T-helper 1 cell (primary cell): ENCODE measurements at places on chromosomes 2 and 18.

DNA sequence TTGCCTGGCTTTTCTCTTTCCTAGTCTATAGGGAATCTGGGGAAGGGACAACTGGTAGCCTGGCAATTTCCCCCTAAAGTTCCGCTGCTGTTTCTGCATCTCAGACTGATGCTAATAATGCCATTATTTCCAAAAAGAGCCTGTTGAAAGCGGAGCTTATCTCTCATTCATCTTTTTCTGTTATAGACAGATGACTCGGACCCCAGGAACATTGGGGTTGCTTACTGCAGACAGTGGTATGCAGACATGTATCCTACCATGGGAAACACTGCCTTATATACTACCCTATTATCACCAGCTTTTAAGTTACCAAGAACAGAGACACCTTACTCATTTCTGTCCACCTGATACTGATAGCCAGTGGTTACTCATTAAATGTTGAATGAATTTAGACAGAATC, 15.3 kb downstream of the ETAA1 start:
- no peak for DNase-seq

GRCh38 chr2:219448776-219449341, 14.2 kb downstream of the SPEG start:
- DNase-seq, result no peak

GRCh38 chr2:239495175-239495574, 94.4 kb upstream of the HDAC4 start:
- DNase-seq, result no peak

GRCh38 chr2:1688161-1688560, 56.2 kb downstream of the PXDN start:
- no peak for DNase-seq

DNA sequence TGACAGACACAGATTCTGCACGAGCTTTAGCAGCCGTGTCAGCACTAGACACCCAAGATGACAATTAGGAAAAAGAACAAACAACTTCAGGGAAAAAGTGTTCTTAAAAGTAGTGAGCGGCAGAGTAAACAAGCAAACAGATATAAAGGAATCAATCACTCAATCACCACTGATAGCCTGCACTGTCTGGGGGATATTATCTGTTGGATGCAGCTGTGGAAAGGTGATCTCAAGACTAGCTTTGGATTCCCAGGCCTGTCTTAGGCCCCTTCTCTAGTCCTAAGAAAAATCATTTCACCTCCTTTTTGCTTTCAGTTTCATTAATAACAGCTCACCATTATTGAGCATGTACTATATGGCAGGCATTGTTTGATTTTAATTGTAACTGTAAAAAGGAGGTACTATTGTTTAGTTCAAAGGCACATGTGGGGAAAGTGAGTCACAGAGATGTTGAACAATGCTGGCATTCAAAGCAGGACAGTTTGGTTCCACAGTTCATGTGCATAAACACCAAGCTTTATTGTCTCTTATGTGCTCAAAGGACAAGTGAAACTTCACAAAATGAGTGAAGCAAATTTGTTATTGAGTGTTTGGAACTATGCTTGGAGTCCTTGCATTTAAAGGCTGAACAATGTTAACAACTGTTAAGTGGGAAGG, 147.3 kb upstream of the TCF4 start:
- no peak for DNase-seq

GRCh38 chr2:73133566-73134197, 20.9 kb upstream of the RAB11FIP5 start:
- DNase-seq, result no peak

DNA sequence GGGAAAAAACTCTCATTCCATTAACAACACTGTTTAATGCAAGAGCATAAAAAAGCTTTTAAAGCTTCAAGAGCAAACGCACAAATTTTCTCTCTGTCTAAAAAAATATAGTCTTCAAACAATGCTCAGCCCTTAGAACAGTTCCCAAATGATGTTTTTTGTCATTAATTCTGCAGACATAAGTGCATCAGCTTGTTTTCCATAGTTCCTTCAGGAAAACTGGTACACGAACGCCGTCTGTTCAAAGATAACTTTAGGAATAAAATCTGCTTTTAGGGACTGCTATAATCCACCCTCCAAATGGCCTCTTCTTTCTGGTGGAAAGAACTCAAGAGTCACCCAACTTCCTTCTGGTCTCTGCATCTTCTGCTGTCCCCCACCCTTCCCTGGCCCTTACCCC, 98.2 kb upstream of the SLC66A3 start:
- DNase-seq, result no peak

GRCh38 chr2:19670303-19670702, 231.5 kb downstream of the TTC32 start:
- DNase-seq, result no peak

GRCh38 chr2:237920673-237921072, 46.1 kb upstream of the UBE2F start:
- DNase-seq, result no peak

DNA sequence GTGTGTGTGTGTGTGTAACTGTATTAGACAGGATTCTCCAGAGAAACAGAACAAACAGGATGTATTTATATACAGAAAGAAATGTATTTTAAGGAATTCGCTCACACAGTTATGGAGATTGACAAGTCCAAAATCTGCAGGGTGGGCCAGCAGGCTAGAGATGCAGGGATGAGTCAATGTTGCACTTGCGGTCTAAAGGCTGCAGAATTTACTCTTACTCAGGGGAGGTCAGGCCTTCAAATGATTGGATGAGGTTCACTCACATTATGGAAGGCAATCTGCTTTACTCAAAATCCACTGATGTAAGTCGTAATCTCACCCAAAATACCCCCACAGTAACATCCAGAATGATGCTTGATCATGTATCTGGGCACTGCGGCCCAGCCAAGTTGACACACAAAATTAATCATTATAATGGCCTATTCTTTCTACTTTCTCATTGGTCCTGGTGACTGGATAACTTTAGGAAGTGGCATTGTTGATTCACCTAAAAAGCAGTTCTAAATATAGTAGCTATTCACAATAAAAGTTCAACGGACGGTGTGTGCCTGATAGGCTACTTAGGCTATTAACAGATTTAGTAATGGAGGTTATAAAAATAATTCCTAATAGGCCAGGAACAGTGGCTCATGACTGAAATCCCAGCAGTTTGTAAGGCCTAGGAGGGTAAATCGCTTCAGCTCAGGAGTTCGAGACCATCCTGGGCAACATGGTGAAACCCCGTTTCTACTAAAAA, 40.6 kb upstream of the ACYP2 start:
- DNase-seq, result no peak

DNA sequence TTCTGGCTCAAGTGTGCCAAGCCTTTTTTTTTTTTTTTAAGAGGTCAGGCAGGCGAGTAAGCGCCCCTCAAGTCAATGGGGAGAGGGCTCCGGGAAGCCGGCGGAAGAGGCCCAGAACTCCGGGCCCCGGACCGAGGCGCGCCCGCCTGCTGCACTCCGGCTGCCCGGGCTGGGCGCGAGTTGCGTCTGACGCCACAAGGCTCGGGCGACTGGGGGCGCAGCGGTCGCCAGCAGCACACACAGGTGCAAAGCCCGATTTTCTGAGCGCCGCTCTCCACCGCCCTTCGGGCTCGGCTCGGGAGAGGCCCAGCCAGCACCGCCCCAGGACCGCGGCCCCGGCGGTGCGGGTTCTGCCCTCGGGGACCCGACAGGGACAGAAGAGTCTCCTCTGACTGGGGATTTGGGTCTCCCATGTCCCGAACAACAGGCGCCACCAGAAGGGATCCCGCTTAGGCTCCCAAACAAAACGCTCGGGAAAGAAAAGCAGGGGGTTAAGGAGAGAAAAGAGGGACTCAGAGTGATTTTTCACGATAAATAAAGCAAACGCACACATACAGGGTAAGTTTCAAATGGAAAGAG, 787 bp downstream of the ERBB4 start:
- DNase-seq, result no peak

DNA sequence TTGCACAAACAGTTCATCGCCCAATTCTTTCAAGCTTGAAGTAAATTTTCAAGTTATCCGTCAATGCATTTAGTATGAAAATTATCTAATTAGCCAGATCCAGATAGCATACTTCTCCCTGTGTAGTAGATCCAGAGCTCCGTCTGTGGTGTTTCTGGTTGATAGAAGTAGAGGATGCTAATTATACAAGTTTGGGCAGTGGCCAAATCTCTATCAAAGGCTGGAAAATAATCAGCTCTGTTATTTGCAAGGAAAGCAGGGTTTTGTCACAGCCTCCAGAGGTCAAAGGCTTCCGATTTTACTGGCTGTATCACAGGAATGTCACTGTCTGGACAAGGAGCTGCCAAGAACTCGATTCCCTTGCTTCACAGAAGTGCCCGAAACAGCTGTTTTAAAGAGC, 28.6 kb downstream of the LRRC30 start:
- no peak for DNase-seq

DNA sequence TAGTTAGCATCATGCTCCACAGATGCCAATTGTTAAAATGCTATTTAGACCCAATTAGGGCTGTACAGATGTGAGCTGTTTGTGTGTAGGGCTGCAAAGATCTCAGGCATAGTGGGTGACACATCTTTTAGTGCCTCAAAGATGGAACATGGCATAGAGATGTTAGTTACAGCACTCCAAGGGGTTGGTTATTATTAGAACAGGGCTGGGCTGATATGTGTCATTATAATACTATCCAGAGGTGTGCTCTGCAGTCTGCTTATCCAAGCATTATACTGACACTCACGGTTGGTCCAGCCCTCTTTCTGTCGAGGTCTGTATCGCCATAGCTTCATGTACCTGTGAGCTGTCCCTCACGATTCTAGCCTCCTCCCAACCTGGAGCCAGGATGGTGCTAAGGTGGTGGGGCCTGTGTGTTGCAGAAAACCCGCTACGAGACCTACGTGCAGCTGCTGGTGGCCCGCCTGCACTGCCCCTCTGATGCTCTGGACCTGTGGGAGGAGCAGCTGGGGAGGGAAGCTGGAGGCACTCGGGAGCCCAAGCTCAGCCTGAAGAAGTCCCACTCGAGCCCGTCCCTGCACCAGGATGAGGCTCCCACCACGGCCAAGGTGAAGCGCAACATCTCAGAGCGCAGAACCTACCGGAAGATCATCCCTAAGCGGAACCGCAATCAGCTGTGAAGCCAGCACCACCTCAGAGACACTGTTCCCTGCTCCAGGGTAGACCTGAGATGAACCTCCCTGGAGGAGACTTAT, 27.1 kb downstream of the PSD4 start:
- DNase-seq, result no peak

DNA sequence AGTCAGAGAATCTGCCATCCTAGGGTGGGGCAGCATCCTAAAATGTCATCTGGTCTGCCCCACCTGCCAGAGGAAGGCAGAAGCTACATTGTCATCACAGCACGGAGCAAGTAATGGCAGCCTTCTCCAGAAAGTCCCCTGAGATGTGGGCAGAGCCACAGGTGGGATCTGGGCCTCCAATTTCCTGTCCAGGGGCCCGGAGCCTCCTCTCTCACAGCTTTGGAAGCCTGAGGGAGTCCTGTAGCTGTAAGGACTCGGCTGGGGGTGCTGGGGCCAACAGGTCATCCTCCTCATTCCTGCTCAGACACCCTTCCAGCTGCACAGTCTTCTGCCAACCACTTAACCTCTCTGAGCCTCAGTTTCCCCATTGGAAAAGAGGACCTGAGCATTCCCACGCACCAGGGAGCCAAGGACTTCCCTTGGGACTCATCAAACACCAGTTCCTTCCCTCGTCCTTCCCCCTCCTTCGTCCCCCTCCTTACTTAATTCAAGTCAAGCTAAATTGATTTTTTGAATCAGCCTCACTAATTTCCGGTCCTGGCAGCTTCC, 48.6 kb upstream of the ID2 start:
- no peak for DNase-seq

DNA sequence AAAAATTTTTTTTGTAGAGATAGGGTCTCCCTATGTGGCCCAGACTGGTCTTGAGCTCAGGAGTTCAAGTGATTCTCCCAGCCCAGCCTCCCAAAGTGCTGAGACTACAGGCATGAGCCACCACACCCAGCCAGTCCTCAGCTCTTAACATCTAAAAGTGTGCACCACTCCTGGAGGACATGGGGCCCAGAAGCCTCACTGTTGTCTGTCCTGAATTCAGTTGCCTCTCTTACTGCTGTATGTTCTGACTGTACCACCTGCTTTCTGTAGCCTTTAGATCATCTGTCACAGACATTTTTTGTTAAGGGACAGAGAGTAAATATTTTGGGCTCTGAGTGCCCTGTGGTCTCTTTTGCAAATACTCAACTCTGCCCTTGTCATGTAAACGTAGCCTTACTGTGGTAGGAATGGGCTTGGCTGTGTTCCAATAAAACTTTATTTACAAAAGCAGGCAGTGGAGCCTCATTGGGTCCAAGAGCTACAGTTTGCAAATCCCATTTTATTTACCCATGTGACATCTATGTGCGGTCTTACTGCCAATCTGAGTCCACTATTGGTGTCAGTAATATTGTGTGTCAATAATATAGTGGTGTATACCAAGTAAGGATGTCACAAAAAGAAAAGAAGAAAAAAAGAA, 38.1 kb downstream of the TMEM37 start:
- DNase-seq, result no peak

GRCh38 chr2:240229603-240230235, 89.3 kb upstream of the OTOS start:
- no peak for DNase-seq

- DNase-seq, result no peak
These were observed 421.3 kb upstream of the NXPH2 start for GRCh38 chr2:139201516-139201915.

DNA sequence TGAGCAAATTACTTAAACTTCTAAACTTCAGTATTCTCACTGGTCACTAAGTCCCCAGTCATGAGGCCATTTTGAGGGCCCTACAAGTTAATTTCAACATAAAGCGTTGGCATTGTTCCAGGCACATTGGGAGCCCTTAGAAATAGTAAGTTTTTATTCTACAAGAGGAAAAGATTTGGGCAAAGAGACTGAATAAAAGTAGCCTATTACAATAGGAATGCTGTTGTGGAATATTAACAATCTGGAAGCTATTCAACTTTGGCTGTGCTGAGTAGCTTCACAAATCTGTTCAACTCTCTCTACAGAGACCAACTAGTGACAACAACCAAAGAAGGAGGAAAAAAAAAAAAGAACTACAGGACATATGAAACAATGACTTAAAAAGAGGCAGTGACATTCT, 1287.5 kb upstream of the NXPH2 start:
- DNase-seq, result no peak

GRCh38 chr2:237818066-237818473, 19.5 kb downstream of the RBM44 start:
- no peak for DNase-seq

DNA sequence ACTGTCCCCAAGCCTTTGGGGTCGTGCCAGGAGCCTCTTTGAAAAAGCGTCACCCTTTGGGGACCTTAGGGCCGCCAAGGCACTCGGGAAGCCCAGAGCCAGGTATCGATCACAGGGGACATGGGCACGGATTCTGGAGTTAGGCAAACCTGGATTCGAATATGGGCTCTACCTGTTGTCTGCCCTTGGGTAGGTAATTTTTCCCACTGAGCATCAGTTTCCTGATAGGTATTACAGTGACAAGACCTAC, 9.3 kb downstream of the TMEM198 start:
- no peak for DNase-seq

DNA sequence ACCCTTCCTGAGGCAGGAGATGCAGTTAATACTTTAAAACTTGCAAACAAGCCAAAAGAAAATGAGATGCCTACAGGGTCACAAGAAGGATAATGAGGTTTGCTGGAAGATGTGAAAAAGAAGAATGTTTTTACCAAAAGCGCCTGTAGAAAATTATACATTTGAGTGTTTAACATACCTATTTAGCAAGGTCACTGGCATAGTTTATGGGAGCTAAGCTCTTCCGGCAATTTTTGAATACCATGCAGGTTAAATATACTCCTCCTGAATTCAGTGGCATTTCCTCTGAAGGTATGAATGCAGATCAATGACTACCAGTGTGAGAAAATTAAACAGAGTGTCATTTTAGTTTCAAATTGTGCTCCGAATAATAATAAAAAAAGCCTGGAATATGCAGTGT, 21.2 kb upstream of the MAP3K20 start:
- DNase-seq, result no peak

GRCh38 chr2:5437375-5437774, 254.8 kb upstream of the SOX11 start:
- no peak for DNase-seq
